ENCODE measurements at places on chromosomes 5 and 9. TPM values are rescaled to one million over a fixed set of nuclear protein-coding genes. Genes with fewer than 3 reads are reported as not detected.

- peak; percentile 26 for DNase-seq
- H3K4me1 ChIP-seq: no peaks in the 10 kb centered on the region
- no peaks in the 10 kb centered on the region for H3K27me3 ChIP-seq
- no peak overlapping the region for H3K4me3 ChIP-seq
- H3K27ac ChIP-seq: no peak overlapping the region
- H3K36me3 ChIP-seq: no peaks in the 10 kb centered on the region
These were observed 845 bp downstream of the ADGRD2 start for GRCh38 chr9:124450931-124451661.

GRCh38 chr9:72844440-72844768 lies 108.4 kb downstream of the ALDH1A1 start:
- no peak overlapping the region for H3K27ac ChIP-seq
- H3K4me3 ChIP-seq: no peak overlapping the region
- DNase-seq: no peak
- no peaks in the 10 kb centered on the region for H3K4me1 ChIP-seq
- no peaks in the 10 kb centered on the region for H3K27me3 ChIP-seq

DNA sequence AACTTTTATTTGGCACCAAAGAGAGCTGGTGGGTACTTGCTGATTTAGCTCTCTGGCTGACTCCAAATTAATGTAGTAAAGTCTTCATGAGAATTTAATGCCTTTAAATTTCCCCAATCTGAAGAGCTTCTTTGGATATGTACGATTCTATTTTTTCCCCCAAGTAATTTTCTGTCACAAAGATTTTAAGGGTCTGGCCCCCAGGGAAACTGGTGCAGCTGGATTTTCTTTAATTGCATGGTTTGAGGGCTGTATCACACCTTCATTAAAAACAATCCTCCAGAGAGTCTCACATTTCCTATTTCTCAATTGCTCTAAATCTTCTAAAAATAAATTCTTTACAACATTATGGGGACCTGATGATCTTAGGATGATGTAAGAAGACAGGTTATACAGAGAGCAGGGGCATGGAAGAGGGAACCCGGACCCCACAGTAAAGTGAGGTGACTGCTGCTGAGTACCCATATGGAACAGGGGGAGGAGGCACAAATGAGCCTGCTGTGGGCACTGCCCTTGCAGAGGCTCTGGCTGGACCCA lies 158.9 kb downstream of the ENTREP1 start:
- H3K4me3 ChIP-seq: no peak overlapping the region
- H3K27ac ChIP-seq: no peak overlapping the region
- H3K4me1 ChIP-seq: no peaks in the 10 kb centered on the region
- H3K27me3 ChIP-seq: no peaks in the 10 kb centered on the region
- DNase-seq: no peak

DNA sequence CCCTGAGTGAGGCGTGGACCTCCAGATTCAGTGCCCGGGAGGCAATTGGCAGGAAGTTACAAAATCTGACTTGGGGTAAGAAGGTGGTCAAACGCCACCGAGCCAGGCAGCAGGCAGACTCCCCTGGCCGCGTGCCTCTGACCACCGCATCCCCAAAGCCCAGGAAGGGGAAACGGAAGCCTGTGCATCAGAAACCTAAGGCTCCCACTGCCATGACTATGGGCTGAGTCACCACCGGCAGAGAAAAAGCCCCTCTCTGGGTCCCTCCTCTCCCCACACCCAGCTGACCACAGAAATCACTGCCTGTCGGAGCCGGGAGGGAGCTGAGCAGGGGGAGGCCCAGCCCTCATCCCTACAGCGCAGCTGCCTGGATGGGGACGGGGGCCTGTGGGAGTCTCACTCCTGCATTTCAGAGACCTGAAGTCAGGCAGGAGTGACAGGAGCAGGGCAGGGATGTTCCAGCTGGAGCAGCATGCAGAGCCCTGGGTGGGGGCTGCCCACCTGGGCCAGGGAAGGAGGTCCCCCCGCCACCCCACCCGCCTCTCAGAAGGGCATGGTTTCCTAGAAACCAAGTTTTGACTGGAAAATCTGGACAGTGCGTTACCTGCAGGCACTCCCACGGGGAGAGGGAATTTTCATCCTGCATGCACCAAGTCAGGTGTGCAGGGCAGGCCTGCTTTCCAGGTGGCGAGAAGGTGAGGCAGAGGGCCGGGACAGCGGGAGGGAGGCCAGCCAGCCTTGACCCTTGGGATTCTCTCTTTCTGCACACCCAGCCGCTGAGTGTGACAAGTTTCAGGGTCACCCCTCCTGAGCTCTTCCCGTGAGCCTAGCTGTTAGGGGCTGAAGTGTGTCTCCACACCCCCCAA lies 68.2 kb downstream of the LRSAM1 start:
- H3K27me3 ChIP-seq: no peaks in the 10 kb centered on the region
- no peak overlapping the region for H3K4me3 ChIP-seq
- peaks cover 6% of the 10 kb centered on the region for H3K36me3 ChIP-seq
- no peaks in the 10 kb centered on the region for H3K4me1 ChIP-seq
- peak; percentile 86 for DNase-seq

GRCh38 chr5:136022965-136023364 lies 5.8 kb upstream of the TGFBI start:
- H3K4me1 ChIP-seq: peaks cover 5% of the 10 kb centered on the region
- DNase-seq: no peak
- H3K36me3 ChIP-seq: no peaks in the 10 kb centered on the region
- no peak overlapping the region for H3K27ac ChIP-seq

Gene ADRB2
- total RNA-seq: 2.2 TPM

DNA sequence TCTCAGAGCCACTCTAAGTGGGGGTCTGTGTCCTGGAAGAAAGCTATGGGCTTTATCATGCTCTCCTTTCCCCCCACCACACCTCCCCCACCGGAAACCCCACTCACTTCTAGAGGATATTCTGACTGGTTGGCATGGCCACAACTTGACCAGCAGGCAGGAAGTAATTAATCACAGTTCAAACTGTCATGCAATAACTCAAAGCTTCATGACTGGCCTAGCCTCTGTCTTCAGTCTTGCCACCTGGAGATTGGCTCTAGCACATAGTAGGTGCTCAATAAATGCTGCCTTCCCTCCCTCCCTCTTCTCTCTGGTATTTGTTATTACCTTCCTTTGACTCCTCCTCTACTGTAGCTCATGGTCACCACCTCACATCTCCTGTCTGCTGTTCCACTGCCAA lies 124.7 kb downstream of the GABBR2 start:
- DNase-seq: no peak
- no peak overlapping the region for H3K27ac ChIP-seq
- no peak overlapping the region for H3K4me3 ChIP-seq

DNA sequence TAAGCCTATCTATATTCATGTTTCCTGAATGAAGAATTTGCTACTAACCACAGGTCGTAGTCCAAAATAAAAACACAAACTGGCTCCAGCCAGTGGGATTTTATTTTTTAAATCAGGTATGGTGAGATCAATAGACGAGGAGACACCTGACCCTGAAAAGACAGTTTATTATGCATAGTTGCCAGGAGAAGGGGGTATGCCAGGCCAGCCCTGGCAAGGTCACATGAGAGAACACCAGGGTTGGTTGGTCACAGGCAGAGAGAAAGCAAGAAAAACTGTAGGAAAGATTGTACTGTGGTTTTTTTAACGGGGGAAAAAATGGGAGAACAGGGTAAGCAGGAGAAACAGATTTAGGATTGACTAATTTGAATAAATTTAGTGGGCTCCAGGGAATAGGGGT lies 125.3 kb downstream of the CDH18 start:
- DNase-seq: no peak
- no peaks in the 10 kb centered on the region for H3K27me3 ChIP-seq
- no peaks in the 10 kb centered on the region for H3K4me1 ChIP-seq
- H3K27ac ChIP-seq: no peak overlapping the region
- H3K4me3 ChIP-seq: no peak overlapping the region
- no peaks in the 10 kb centered on the region for H3K36me3 ChIP-seq

DNA sequence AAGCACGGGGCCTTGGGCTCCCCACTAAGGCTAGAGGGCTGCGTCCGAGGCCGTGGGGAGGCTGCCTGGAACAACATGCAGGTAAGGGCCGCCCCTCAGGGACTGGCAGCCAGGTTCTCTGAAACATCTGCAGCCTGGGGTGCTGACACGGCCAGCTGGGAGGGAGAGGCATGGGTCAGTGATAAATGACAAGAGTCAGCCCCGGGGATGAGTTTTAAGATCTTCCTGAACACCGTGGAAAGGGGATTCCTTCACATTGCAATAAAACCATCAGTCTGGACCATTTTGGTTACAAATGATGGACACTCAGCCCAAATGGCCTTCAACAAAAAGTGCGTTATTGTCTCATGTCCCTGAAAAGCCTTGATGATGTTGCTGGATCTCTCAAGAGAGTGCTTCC lies 32.9 kb upstream of the SAP30L start:
- no peak overlapping the region for H3K27ac ChIP-seq
- DNase-seq: no peak
- no peaks in the 10 kb centered on the region for H3K4me1 ChIP-seq
- no peak overlapping the region for H3K4me3 ChIP-seq
- H3K27me3 ChIP-seq: no peaks in the 10 kb centered on the region
- H3K36me3 ChIP-seq: no peaks in the 10 kb centered on the region

Gene RFK
- total RNA-seq: 17.9 TPM

DNA sequence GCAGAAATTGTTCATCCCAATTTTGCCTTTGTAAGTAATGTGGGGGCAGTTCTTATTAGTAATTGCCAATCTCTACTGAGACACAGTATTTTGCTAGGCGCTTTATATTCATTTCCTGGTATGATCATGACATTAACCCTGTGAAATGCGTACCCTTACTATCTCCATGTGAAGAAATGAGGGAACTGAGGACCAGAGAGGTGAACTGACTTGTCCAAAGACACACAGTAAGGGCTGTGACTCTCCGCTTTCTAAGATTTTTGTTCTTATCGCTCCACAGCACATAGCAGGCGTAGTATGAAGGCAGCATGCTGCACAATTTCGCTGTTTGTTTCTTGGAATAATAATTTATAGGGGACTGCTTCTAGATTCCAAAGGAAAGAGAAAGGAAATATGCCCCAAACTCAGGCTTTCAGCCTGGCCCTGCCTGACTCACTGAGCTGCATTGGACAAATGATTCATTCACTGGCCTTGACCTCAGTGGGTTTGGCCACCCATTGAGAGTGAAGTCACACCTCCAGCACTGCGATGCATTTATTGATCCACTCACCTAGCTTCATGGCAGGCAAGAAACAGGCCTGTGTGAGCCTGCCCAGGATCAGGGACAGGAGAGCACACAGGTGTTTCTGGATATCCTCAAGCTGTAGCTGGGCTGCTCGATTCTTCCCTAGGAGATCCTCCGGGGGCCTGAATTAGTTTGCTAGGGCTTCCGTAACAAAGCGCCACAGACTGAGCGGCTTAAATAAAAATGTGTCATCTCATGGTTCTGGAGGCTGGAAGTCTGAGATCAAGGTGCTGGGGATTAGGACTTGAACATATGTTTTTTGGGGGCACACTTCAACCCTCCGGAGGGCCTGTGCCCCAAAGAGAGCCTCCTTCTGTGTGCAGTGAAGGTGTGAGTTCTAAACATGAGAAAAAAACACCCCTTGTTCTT lies 7.2 kb upstream of the DUSP1 start:
- H3K36me3 ChIP-seq: no peaks in the 10 kb centered on the region
- no peaks in the 10 kb centered on the region for H3K27me3 ChIP-seq
- H3K4me3 ChIP-seq: no peak overlapping the region
- no peak overlapping the region for H3K27ac ChIP-seq

- H3K27ac ChIP-seq: no peak overlapping the region
- no peaks in the 10 kb centered on the region for H3K36me3 ChIP-seq
- no peak for DNase-seq
- H3K4me3 ChIP-seq: no peak overlapping the region
These were observed 55.0 kb downstream of the DCP2 start for GRCh38 chr5:113031557-113031956.

- peaks cover 4% of the 10 kb centered on the region for H3K4me1 ChIP-seq
- no peak overlapping the region for H3K27ac ChIP-seq
- DNase-seq: no peak
- no peaks in the 10 kb centered on the region for H3K27me3 ChIP-seq
These were observed 40.2 kb downstream of the RASA1 start for GRCh38 chr5:87307796-87308423.

Gene FAM200C
- 4.9 TPM for total RNA-seq

GRCh38 chr9:20729523-20729922 lies 45.5 kb downstream of the FOCAD start:
- H3K36me3 ChIP-seq: no peaks in the 10 kb centered on the region
- H3K4me3 ChIP-seq: no peak overlapping the region
- no peak for DNase-seq

Gene IFNB1
- total RNA-seq: not detected

All from aorta (tissue), 5 donors.